ENCODE measurements at places on chromosomes 11 and 22. TPM values are rescaled to one million over a fixed set of nuclear protein-coding genes. Genes with fewer than 3 reads are reported as not detected.

- no peak for DNase-seq
Observed at GRCh38 chr11:118318581-118319336, 14.2 kb downstream of the CD3E start.

Gene C11orf97
- total RNA-seq, result not detected

DNA sequence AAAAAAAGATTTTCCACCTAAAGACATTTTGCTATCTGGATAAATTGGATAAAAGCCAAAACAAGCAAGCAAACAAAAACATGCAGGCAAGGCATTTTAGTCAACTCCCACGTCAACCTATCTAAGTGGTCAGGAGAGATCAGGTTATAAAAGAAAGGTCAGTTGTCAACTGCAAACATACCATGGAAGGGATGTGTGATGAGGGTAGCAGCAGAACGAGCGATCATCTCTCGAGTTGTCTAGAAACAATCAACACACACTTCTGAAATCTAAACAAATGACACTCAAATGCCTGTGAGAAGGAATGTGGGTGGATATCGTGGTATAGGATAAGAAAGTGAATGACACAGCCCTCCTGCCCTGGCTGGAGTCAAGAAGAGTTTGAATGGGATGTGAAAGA is 10.9 kb downstream of the MTCH2 start:
- DNase-seq, result no peak

- peak; percentile 52 for DNase-seq
Observed at GRCh38 chr22:38696606-38697424, 3.9 kb downstream of the JOSD1 start.

DNA sequence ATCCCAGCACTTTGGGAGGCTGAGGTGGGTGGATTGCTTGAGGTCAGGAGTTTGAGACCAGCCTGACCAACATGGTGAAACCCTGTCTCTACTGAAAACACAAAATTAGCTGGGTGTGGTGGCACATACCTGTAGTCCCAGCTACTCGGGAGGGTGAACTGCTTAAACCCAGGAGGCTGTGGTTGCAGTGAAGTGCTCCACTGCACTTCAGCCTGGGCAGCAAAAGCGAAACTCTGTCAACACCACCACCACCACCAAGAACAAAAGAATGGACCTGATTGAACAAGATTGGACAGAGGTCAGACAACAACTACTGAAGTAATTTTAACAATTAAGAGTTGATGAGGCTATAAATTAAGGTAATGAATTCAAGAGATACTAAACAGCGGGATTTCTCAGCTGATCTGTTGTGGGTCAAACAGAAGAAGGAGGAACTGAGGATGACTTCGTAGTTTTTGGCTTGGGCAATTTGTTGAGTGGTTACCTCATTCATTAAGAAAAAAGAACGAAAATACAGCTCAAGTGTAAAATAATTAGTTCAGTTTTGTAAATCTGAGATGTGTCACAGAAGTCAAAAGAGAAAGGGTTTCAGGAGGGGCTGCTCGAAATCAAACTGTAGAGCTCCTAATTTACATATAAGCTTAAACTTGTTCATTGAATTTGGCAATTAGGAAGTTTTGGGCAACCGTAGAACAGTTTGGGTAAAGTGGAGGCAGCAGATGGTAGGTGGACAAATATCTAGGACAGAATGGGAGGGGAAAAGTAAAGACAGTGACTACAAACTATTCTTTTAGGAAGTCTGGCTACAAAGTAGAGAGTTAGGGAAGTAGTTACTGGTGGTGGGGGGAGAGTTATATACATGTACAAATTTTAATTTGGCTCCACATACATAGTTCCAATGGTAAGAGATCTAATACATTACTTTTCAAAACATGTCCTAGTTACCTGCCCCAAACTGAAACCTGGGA is 4.5 kb downstream of the IL18 start:
- DNase-seq, result no peak
